SJCRH30 (cell line): ENCODE measurements at places on chromosomes 6 and 20. TPM values are rescaled to one million over a fixed set of nuclear protein-coding genes. Genes with fewer than 3 reads are reported as not detected.

DNA sequence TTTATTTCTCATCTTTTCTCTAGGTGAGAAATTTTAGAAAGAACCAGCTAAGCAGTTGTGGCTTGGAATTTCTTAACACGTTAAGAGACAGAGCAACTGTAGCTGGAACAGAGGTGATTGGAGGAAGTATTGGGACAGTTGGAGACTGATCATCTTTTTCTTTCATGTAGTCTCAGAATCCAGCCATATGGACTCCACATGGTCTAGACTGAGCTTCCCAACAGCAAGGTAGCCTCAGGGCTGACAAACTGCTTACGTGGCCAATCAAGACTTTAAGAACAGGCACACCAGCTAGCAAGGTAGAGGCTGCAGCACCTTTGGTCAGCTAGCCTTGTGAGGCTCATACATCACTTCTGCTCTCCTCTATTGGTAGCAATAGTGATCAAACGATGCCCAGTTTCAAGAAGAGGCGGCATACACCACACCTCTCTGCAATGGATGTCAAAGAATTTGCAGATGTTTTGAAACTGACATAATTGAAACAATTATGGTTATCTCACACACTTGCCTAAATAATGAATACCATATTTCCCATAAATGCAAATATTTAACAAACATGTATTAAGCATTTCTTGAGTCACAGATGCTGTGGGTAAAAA is 590.5 kb upstream of the SLC35B3 start:
- no peak for DNase-seq

GRCh38 chr6:10564975-10565673 is 44.0 kb downstream of the GCNT2 start:
- no peak for DNase-seq

- no peak for DNase-seq
Measured at GRCh38 chr6:118708744-118709143, 57.4 kb upstream of the CEP85L start.

Gene TDRD6
- 0.10 TPM in 1 of 2 replicates, not detected in the other for total RNA-seq

DNA sequence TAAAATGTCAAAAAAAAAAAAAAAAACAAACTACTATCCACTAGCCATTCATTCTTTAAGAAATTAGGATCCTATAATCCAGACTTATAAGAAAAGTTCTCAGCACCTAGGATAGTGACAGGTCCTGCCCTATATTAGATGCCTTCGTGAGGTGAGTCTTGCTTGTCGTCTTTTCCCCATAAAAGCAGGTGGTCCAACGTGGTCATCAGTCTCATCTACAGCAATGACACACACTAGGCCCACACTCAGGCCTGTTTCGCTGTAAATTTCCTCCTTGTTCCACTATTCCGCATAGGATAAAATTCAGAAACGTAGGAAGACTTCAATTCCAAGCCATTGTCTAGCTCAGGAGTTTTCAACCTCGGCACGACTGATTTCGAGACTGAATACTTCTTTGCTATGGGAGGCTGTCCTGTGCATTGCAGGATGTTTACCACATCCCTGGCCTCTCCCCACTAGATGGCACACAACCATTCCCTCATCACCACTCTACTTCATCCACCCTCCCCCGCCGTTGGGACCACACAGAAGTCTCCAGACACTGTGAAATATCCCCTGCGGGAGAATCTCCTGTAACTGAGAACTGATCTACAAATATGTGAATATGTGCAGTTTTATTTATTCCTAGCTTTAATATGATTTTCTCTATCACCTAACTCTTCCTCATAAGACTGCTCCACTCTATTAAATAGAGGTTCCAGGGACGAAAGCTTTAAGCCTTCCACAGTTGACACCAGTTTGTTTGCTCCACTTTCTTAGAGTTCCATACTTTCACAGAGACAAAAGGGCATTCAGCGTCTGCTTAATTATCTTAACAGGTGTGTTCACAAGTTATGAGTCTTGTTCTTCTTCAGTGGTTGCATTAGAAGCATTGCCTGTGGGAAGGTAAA is 346.3 kb downstream of the BMP2 start:
- DNase-seq, result peak; percentile 57

- peak; percentile 40 for DNase-seq
Measured at GRCh38 chr20:60586269-60587050, 628.2 kb downstream of the CDH26 start.

Gene VWA7
- total RNA-seq, result 0.28 and 0.34 TPM in 2 replicates

- DNase-seq, result peak; percentile 47
Measured at GRCh38 chr6:148509119-148509799, 166.6 kb downstream of the SASH1 start.

DNA sequence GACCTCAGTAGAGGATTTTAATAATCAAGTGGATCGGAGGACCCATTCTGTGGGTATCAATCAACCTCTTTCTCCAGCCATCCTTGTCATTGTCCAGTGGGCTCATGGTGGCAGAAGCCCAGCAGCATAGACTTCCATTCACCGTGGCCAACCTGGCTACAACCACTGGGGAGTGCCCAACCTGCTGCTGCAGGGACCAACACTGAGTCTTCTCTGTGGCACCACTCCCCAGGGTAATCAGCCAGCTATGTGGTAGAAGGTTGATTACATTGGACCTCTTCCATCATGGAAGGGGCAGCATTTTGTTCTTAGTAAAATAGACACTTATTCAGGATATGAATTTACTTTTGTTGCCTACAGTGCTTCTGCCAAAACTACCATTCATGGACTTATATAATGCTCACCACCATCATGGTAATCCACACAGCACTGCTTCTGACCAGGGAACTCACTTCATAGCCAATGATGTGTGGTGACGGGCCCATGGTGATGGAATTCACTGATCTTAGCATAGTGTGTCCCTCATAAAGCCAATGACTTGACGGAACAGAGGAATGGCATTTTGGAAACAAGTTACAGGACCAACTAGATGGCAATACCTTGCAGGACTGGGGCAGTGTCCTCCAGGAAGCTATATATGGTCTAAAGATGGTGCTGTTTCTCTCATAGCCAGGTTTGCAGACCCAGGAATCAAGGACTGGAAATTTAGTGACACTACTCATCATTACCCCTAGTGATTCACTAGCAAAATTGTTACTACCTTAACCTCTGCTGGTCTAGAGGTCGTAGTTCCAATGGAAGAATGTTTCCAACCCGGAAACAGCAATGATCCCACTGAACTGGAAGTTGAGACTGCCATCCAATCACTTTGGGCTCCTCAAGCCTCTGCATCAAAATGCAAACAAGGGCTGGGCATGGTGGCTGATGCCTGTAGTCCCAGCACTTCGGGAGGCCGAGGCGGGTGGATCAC is 7.6 kb downstream of the CD24 start:
- no peak for DNase-seq

Gene FHL5
- total RNA-seq, result not detected in 2 replicates

- peak; percentile 46 for DNase-seq
Measured at GRCh38 chr20:47174456-47175243, 181.8 kb downstream of the ZMYND8 start.

Gene DZANK1
- 1.9 and 2.1 TPM in 2 replicates for total RNA-seq

- no peak for DNase-seq
Measured at GRCh38 chr6:57158658-57159057, 13.5 kb upstream of the BAG2 start.

DNA sequence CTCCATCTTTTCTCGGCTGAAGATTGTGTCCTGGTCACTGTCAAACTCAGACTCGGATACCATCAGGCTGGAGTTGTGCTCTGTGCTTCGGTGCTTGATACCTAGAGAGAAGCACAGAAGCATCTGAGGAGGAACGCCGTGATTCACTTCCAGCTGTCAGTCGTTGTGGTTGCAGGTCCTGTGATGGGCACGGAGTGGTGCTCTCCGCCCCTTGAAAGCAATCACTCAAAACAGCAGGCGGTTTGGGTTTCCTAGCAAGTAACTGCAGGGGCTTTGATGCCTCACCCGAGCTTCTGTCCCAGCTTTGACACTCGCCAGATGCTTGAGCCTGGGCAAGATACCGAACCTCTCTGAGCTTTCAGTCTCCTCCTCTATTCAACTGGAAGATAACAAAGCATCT is 52.5 kb downstream of the ALDH5A1 start:
- peak; percentile 7 for DNase-seq

Gene GNAS-AS1
- not detected in 2 replicates for total RNA-seq

GRCh38 chr6:39421383-39422225 is 99.1 kb upstream of the KCNK16 start:
- DNase-seq, result no peak

GRCh38 chr6:43890197-43891062 is 120.4 kb downstream of the VEGFA start:
- DNase-seq, result no peak

DNA sequence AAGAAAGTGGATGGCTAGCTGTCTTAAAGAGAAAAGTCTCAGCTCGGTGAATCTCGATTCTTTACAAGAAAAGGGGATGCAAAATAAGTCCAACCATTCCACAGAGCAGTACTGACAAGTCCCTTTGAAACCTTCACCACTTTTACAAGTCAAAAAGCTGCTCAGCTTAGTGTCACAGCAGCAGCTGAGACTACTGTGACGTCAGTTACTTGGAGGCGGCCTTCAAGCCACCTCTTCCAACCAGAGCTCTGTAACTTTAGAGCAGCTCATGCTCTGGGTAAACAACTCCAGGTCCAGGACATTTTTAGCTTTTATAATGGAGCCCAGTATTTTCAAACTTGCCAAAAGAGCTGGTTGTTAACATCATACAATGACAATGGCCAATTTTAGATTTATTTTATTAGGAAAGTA is at the start of gene KIAA0408:
TSS of gene KIAA0408 (minus strand) at position 159 of the 411 bp plus-strand sequence. CDS start 5,408 bp downstream, outside the sequence.
- DNase-seq, result peak; percentile 85

Gene BPIFA1
- not detected in 2 replicates for total RNA-seq

DNA sequence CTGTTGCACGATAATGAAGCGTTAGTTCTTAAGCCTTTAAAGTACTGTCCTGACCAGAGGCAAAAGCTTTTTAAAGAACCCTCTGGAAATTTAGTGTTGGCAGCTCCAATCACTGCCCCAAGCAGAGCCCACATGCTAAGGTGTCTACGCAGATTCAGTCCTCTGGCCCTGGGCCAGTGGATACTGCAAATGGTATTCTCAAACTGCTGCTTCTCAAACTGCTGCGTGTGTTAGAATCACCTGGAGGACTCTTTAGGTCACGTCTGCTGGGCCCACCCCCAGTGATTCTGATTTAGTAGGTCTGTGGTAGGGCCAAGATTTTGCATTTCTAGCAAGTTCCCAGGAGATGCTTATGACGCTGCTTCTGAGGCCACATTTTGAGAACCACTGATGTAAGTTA is 96.0 kb upstream of the CCDC28A start:
- DNase-seq, result no peak

Gene MPIG6B
- 0.47 TPM in 1 of 2 replicates, not detected in the other for total RNA-seq

- no peak for DNase-seq
Measured at GRCh38 chr20:35912881-35913280, 41.4 kb downstream of the SCAND1 start.

DNA sequence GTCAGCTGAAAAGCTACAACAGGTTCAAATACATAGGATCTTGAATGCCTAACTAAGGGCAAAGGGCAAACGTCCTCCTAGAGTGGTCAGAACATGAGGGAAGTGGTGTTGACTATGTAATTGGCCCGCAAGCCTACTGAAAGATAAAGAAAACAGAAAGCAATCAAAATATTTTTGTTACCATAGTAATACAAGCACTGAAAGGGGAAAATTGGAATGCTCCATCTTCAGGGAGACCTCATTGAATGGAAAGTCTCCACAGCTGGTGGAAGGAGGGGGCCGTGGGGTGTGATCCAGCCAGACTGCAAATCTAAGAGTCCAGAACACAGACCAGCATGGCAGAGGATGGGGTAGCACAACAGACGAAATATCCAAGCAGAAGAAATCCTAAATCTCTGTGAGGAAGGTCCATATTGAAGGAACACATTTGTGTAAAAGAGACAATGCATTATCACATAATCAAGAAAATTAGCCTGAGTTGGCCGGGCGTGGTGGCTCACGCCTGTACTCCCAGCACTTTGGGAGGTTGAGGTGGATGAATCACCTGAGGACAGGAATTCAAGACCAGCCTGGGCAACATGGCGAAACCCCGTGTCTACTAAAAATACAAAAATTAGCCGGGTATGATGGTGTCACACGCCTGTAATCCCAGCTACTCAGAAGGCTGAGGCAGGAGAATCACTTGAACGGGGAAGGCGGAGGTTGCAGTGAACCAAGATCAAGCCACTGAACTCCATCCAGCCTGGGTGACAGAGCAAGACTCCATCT is 39.5 kb downstream of the MTFR2 start:
- no peak for DNase-seq

DNA sequence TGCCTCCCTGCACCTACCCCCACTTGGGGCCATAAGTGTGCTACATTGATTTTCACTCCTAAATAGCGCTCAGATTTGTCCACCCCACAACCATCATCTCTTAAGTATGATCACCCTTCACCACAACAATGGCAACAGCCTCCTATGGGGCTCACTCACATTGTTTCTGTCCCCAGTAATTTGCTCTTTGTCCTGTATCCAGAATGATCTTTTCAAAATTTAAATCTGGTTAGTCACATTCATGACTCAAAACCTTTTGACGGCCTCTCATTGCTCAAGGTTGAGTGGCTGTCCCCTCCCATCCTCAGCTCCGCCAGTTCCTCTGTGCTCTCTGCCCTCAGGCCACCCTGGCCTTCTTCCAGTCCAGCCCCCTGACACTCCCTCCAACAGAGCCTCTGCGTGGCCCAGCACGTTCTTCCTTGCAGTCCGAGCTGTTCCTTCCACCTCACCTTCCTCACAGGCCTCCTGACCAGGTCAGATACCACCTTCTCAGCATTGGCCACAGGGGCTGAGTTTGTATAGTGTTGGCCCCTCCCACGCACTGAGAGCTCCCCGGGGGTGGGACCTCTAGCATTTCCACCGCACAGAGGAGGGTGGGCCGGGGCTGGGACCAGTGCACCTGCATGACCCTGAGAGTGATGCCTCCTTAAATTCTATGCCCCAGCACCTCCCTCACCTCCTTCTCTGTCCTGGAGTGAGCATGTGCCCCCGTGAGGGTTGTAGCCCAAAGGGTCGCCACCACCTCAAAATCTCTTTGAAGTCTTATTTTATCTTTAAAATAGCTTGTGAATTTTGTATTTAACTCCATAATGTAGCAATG is 2.4 kb upstream of the PPP1R3G start:
- DNase-seq, result no peak

DNA sequence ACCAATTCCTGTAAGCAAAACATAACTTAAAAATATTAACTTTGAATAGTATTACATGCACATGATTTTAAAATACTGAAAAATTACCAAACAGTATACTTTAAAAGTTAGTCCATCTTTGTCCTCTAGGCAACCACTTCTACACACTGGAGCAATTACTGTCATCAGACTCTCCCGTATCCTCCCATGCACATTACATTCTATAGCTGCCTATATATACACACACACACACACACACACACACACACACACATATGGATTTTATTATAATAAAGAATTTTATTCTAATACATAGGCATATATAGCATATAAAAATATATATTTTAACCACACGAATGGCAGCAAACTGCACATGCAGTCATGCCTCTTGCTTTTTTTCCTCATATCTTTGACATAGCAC is 8.2 kb downstream of the REV3L start:
- DNase-seq, result no peak

Gene TSBP1
- total RNA-seq, result not detected in 2 replicates

- DNase-seq, result no peak
Measured at GRCh38 chr6:8941577-8941976, 506.2 kb upstream of the SLC35B3 start.

GRCh38 chr20:36320898-36321695 is 15.0 kb downstream of the DLGAP4 start:
- DNase-seq, result no peak

Gene PRRT1
- 0.25 and 0.30 TPM in 2 replicates for total RNA-seq
